ENCODE measurements at places on chromosomes 5 and 9.

DNA sequence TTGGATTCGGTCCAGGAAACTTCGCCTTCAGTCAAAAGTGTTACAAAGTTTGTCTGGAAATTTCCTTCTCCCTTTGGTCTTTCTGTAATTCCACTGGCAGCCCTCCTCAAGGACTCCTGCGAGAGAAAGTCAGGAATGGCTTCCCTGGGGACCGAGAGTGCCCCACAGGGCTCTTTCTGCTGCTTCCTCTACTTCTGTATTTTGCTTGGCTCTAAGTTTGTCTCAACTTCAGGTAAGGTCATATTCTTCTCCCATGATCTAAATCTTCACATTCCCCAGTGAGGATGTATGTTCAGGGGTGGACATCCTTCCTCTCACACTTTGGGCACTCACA, 10.3 kb upstream of the RIOK2 start:
- DNase-seq: no peak

DNA sequence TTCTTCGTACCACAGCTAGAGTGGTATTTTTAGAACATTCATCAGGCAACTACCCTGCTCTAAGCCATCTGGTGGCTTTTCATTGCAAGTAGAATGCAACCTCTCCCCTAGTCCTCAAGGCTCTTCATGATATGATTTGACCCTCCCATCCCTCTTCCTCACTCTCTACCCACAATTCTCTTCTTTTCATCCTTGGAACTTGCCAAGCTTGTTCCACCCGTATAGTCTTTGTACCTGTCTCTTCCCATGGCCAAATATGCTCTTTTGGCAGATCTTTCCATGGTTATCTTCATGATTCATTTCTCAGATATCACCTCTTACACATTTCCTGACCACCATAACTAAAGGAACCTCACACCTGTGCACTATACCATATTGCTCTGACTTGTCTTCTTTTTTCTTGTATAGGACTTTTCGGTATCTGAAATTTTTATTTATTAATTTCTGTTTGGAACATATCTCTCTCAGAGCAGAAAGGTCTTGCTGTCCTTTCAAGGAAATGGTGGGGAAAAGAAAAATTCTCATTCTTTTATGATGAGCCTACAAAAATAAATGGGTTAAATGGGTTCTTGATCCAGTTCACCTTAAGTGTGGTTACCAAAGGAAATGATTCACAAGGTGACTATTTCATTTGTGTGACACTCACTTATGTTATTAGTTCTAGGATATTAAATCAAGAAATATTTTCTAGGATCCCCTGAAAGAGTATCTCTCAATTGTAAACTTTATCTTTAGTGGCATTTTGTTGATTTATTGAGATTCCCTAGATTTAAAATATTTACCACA, 3.7 kb upstream of the CD274 start:
- DNase-seq: no peak

DNA sequence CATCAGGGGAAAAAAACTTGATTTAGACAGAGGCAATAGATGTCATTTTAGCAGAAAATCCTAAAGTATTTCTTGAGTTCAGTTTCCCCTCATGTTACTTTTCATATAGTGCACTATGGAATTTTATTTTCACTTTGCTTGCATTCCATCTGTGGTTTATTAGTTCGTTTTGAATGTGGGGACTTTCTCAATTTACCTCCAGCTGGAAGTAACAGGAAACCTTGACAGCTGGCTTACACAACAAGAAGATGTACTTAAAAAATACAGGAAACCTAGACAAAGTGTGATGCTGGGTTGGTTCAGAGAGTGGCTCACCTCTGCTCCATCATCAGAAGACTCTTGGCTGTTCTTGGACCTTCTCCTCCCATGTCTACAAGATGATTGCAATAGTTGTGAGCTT, 567.0 kb downstream of the CETN3 start:
- DNase-seq: no peak

DNA sequence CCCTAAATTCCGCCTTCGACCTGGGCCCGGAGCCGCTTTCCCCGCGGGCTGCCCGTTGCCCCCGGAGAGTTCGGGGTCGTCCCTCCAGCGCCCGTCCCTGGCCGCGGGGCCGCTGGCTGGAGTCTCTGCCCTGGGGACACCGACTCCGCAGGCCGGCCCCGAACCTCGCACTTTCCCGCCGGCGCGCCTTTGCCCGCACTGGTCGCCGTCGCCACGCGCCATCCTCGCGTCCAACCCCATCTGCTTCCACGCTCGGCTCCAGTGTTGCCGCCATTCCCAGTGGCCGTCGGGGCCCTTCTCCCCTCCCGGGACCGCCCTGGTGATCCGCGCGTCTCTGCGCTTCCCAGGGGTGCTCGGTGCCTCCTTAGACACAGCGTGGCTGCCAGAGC, 11.0 kb downstream of the LHX3 start:
- DNase-seq: no peak

GRCh38 chr9:121960665-121961064, 132.4 kb downstream of the TTLL11 start:
- DNase-seq: no peak

- DNase-seq: no peak
Measured at GRCh38 chr5:112907166-112907631, 14.8 kb downstream of the REEP5 start.

DNA sequence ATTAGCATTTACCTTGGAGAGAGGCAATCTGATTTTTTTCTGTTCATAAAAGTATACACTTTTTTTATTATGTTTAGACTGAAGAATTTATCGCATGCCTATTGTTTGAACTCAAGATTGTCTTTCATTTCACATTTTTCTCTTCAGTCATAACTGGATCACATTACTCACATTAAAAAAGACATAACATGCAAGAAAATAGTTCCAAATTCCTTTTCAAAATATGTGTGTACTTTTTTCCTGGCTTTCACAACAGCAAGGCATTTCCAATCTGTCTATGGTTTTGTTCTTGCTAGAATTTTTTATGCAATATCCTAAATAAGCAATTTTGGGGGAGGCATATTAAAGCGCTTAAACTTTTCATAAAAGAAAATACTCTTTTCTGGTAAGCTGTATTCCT, 21.2 kb downstream of the FTMT start:
- no peak for DNase-seq

- no peak for DNase-seq
Measured at GRCh38 chr9:133599470-133600173, 9.6 kb downstream of the FAM163B start.

DNA sequence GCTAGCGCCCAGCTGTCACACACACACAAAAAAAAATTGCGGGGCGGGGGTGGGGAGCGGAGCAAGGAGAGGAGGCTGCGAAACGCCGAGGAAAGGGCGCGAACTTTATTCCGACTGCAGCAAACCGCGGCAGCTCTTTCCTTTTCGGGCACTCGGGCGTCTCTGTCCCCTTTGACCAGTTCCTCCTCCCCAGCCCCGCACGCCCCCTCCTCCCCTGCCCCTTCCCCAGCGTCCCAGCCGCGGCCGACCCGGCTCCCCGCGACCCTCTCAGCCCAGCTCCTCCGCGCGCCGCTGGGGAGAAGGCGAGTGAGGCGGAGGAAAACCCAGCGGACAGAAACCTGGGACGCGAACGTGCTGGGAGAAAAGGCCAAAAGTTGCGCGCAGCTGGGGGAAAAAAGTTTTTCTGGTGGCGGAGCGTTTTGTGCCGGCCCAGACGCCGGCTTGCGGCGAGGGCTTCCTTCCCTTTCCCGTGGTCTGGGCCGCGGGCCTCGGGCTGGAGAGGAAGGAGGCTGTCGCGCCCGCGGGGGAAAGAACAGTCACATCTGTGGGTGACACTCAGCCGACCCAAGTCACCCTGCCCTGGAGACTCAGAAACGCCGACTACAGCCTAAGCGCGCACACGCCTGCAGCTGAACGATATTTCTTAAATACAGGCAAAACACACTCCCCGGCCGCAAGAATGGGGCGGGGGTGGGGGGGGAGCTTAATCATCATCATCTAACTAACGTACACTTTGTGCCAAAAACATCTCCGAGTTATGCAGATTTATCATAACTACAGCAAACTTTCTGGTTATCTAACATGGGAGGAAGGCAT, 1.1 kb upstream of the BNC2 start:
- DNase-seq: peak; percentile 42

DNA sequence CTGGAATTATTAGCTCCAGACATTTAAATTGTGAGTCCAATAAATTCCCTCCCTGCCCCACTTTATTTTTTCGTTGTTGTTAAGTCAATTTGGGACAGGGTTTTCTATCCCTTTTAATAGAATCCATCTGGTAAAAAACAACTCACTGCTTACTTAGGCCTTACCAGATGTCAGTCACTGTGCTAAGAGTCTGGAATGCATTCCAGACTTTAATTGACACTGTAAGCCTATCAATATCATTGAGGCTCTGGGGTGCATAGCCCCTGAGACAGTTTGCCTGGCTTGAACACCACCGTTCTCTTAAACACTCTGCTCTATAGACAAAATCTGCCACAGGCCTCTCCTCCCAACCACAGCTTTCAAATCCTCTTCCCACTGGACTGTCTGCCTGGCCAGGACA, 175.9 kb downstream of the NSG2 start:
- DNase-seq: no peak
